Suprapubic skin (tissue), 4 donors: ENCODE measurements at places on chromosomes 4 and X.
A peak's percentile ranks its signal among the peaks of the same experiment; 100 is the strongest.

- H3K27ac ChIP-seq: no peak overlapping the region
- peaks cover 25% of the 10 kb centered on the region for H3K4me1 ChIP-seq
- no peaks in the 10 kb centered on the region for H3K27me3 ChIP-seq
- no peak for DNase-seq
- H3K36me3 ChIP-seq: no peaks in the 10 kb centered on the region
These were observed 36.9 kb upstream of the RASGEF1B start for GRCh38 chr4:81508411-81509185.

- no peak overlapping the region for H3K27ac ChIP-seq
- no peak overlapping the region for H3K4me3 ChIP-seq
- H3K4me1 ChIP-seq: no peaks in the 10 kb centered on the region
- no peaks in the 10 kb centered on the region for H3K36me3 ChIP-seq
These were observed 175.8 kb downstream of the FMR1NB start for GRCh38 chrX:148156986-148157385.

DNA sequence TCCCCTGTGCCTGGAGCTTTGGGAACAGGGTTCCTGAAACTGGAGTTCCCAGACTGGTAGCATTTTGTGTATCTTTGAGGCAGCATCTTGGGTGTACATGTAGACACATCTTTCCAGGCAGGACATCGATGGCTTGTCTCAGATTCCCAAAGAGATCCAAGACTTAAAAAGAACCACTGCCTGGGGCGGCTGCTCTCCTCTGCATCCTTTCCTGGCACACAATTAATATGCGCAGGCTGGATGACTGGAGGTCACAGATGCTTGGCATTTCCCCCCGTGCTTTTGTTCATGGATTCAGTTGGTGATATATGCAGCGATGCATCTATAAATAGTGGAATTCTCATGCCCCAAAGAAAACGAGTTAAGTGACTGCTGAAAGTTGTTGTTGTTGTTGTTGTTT, 80.5 kb downstream of the CLDN34 start:
- no peaks in the 10 kb centered on the region for H3K36me3 ChIP-seq
- no peak overlapping the region for H3K4me3 ChIP-seq
- H3K4me1 ChIP-seq: peaks cover 67% of the 10 kb centered on the region
- peak overlapping the region; percentile 18 for H3K27ac ChIP-seq

DNA sequence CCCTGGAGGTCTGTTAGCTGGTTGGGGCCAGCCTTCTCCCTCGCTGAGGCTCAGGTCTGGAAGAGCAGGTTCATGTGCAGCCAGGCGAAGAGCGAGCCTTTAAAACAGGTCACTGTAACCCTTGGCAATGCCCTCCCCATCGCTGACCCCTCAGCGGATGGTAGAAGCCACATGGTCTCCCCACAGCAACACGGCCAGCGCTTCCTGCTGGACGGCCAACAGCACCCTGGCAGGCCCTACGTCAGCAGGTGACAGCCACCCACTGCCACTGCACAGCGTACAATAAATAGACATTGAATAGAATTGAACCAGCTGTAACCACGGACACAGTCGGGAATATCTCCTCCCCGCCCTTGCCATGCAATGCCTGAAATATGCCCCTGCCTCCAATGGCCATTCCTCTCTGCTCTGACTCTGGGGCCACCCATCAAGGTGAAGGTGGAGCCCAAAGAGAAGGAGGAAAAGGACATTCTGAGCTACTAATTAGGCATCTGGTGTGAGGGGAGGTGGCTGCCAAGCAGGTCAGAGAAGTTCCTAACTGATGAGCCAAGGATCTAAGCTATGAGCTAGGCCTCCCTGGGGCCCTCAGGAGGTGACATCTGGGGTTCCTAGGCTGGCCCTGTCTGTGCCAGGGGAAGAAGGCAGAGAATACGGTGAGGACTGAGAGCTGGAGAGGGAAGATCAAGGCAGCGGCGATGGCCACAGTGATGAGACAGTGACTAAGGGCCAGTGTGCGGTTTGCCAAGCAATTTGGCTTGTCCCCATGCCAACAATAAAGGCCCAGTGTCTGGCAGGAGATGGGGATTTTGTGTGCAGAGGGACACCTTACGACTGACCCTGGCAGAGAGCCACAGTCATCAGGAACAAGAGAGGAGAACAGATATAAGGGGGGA, 202.3 kb downstream of the BCOR start:
- no peak overlapping the region for H3K4me3 ChIP-seq
- no peaks in the 10 kb centered on the region for H3K36me3 ChIP-seq
- peaks cover 12% of the 10 kb centered on the region for H3K4me1 ChIP-seq
- H3K27me3 ChIP-seq: no peaks in the 10 kb centered on the region

- H3K4me1 ChIP-seq: no peaks in the 10 kb centered on the region
- DNase-seq: no peak
- H3K36me3 ChIP-seq: no peaks in the 10 kb centered on the region
- H3K27me3 ChIP-seq: no peaks in the 10 kb centered on the region
These were observed 40.3 kb upstream of the NKRF start for GRCh38 chrX:119646515-119646914.
